ENCODE measurements at places on chromosomes 12 and 14.

- no peak for DNase-seq
Measured at GRCh38 chr12:3881281-3881950, 8.2 kb upstream of the PARP11 start.

DNA sequence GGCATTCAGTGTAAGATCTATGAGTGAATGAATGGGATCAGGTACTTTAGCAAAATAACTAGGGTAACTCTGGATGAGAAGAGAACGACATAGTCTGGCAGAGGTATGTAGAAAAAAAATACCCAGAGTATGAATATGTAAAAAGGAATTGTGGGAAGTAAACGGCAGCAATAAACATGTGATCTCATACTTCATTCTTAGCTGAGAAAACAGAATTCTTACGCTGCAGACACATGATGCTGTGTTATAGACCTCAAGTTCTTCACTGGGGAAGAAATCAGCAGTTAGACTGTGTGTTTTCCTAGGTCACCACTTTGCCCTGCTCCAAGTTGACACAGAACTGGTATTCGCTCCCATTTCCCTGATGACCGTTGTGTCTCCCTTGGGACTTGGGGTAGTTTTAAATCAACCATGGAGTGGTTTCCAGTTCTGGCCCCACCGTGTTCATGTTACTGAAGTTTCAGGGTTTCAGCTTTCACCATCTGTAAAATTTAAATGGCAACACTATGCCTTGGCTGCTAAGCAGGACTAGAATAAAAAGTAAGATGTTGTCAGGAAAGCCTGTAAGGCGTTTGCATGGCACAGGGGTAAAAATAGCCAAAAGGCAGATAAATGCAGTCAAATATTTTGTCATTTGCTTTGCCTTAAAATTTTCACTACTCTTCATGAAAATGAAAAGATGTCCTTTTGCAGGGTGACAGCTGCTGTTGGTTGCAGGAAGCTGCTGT lies 223.7 kb downstream of the PELI2 start:
- no peak for DNase-seq

- no peak for DNase-seq
Measured at GRCh38 chr12:53481939-53482586, 17.2 kb downstream of the MAP3K12 start.

DNA sequence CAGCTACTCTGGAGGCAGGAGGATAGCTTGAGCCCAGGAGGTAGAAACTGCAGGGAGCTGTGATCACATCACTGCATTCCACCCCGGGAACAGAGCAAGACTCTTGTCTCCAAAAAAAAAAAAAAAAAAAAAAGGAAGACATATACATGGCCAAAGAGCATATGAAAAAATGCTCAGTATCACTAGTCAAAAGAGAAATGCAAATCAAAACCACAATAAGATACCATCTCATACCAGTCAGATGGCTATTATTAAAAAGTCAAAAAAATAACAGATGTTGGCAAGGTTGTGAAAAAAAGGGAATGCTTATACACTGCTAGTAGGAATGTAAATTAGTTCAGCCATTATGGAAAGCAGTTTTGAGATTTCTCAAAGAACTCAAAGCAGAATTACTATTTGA lies 174.8 kb upstream of the ATF7IP start:
- DNase-seq, result no peak

- no peak for DNase-seq
Measured at GRCh38 chr14:96752594-96752993, 44.6 kb upstream of the VRK1 start.

GRCh38 chr14:67373347-67373746 lies 13.2 kb downstream of the EIF2S1 start:
- no peak for DNase-seq

DNA sequence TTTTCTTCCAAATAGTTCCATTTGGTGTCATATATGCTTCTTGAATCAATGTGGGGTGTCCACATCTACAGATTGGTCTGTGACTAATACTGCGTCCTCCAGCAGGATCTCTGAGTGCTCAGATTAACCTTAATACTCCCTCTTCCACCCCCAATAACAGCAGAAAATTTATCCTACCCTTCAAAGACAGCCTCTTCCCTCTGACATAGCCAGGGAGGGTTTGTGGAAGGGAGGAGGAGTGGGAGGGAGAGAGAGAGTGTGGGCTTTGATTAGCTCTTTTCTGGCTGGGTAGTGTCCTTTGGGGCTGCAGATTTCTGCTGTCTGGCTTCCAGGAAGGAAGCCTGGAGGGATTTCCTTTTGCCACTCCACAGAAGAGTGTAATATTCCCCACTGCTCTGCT lies 220.7 kb downstream of the TTC6 start:
- DNase-seq, result no peak

DNA sequence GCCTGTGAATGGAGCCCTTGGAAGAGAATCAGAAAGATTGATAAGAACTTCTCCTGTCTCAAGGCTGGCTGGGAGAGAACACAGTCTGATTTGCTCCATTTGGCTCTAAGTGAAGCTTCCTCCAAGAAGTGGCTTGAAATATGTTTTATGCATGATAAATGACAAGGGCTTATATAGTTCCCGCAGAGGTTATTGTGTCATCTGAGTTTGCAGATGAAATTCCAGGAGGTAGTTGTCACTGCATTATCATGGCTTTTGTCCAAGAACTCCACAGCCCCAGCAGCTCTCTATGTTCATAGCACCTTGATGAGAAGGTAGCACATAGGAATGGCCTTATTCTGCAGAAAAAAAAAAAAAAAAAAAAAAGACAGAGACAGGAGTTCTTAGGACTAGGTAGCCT lies 108.5 kb downstream of the DACT1 start:
- DNase-seq, result no peak

DNA sequence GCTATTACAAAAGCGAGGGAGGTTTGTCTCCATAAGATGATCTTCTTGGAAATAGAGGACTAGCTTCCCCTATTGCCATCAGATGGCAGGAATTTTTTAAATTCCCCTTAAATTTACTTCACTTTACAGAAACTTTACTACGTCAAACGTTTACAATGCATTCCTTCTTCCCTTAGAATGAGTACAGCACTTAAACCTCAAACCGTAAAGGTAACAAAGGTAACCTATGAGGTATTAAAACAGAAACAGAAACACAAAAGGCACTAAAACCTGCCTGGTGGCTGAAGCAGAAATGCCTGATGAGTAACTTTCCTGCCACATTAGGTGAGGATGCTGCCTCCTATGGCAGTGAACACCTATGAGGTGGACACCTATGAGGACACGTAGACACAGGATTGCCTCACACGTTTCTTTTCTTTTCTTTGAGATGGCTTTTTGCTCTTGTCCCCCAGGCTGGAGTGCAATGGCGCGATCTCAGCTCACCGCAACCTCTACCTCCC lies 25.0 kb downstream of the DIO2 start:
- no peak for DNase-seq

- DNase-seq, result no peak
Measured at GRCh38 chr12:11681207-11681606, 31.7 kb downstream of the ETV6 start.

DNA sequence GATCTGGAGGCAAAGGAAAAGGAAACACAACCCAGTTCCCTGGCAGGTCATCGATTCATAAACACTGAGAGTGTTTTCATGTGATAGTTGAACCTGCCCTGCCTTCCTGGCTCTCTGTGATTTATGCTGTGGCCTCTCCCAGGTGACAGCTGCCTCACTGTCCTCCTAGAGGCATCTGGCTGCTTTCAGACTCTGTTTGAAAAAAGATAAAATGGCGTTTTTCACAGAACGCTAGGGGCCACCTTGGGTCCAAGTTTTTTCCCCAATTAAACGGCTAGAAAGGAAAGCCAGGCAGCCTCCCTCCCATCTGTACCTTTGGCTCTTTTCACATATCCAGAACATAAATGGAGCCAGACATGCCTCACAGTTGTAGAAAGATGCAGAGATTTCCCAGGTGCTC lies 252.6 kb upstream of the CCDC196 start:
- no peak for DNase-seq

- no peak for DNase-seq
Measured at GRCh38 chr14:41201696-41202095, 405.0 kb upstream of the LRFN5 start.

DNA sequence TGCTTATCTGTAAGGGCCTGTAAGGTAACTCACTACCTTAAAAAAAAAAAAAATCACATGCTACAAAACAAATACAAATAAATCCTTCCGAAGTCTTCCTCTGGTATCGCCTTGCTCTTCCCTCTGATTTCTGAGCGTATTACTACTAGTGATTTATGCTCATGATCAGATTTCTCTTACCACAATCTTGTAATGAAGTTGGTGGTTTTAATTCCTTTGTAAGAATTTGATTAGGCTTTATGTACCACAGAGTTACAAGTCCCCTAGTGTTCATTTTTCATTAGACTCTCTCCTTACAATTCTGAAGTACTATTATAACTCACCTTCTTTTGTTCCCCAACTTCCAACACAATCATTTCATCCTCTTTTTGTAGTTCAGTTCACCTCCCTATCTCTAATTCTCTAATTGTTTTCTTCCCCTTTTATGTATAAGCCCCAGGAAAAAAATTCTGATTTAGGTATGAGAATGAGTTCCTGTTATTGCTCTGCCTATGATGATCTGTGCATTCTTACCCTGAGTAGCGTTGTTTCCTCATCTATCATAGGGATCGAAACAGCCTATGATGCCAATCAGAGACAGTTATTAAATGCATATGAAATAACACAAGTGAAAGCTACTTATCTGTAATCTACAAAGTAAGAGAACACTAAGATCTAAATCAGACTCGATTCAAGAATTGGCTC lies 81.5 kb downstream of the EPS8 start:
- DNase-seq, result no peak
